Kidney epithelial cell (primary cell): ENCODE measurements at places on chromosomes 3 and 15. TPM values are rescaled to one million over a fixed set of nuclear protein-coding genes. Genes with fewer than 3 reads are reported as not detected.

The CGNL1 gene
- 2.1 and 2.8 TPM in 2 replicates for total RNA-seq

The SKOR1 gene
- not detected in 2 replicates for total RNA-seq

The P2RY13 gene
- 0.13 TPM in 1 of 2 replicates, not detected in the other for total RNA-seq

The FBXL2 gene
- 12.6 and 22.9 TPM in 2 replicates for total RNA-seq

The XYLB gene
- total RNA-seq, result 1.9 and 2.6 TPM in 2 replicates

The TATDN2 gene
- total RNA-seq, result 14.8 and 16.4 TPM in 2 replicates

The VILL gene
- total RNA-seq, result 7.8 and 11.6 TPM in 2 replicates

The CCR9 gene
- total RNA-seq, result not detected in 2 replicates
